ENCODE measurements at places on chromosomes 4 and X. TPM values are rescaled to one million over a fixed set of nuclear protein-coding genes. Genes with fewer than 3 reads are reported as not detected.
A peak's percentile ranks its signal among the peaks of the same experiment; 100 is the strongest.

DNA sequence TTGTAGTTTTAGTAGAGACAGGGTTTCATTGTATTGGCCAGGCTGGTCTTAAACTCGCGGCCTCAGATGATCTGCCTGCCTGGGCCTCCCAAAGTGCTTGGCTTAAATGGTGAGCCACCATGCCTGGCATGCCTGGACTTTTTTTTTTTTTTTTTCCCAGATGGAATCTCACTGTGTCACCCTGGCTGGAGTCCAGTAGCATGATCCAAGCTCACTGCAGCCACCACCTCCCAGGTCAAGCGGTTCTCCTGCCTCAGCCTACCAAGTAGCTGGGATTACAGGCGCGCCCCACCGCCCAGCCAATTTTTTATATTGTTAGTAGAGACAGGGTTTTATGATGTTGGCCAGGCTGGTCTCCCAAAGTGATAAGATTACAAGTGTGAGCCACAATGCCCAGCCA, 8.4 kb downstream of the UBE2K start:
- DNase-seq = no peak

DNA sequence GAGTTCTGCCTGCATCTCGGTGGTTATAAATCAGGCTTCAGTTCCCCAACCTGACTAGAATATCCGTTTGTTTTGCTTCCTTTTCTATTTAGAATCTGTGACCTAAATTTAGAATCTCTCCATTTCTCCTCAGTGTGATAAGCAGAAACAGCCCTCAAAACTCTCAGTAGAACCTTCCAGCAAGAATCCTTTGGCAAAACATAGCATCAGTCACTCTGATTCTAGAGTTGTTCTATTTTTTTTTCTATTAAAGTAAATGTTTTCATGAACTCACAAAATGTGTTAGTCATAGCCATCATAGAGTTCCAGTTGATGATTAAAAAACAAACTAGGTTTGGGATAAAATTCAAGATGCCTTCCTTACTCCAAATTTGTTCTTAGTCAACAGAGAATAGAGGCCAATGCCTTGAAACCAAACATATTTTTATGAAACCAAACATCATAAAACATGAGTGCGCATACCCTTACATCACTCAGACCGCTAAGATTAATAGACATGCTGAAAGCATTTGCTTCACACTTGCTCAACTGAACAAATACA, 13.2 kb upstream of the C1QTNF7 start:
- no peak for DNase-seq

- no peak for DNase-seq
These were observed 66.0 kb downstream of the CAMK2D start for GRCh38 chr4:113695328-113696169.

GRCh38 chr4:3656416-3657356, 109.5 kb upstream of the ADRA2C start:
- no peak for DNase-seq

GRCh38 chr4:40812386-40812785, 62.6 kb downstream of the NSUN7 start:
- no peak for DNase-seq

DNA sequence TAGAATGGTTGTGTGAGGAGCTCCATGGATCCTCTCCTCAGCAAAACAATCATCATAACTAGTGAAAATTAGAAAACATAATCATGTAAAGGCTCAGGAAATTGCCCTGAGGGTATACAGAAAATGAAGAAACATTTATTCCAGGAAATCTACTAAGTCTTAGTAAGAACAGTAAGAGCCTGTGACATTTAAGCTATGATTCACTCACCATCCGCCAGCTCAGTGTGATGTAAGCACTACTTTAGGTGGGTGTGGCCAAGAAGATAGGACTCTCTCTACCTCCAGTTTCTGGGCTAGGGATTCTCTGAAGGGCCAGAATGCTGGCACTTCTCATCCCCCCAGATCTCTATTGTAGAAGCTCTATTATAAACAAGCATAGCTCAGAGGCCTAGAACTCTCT, 147.5 kb downstream of the DLG3 start:
- DNase-seq = no peak

GRCh38 chrX:38166478-38167083, 54.1 kb downstream of the SRPX start:
- no peak for DNase-seq

DNA sequence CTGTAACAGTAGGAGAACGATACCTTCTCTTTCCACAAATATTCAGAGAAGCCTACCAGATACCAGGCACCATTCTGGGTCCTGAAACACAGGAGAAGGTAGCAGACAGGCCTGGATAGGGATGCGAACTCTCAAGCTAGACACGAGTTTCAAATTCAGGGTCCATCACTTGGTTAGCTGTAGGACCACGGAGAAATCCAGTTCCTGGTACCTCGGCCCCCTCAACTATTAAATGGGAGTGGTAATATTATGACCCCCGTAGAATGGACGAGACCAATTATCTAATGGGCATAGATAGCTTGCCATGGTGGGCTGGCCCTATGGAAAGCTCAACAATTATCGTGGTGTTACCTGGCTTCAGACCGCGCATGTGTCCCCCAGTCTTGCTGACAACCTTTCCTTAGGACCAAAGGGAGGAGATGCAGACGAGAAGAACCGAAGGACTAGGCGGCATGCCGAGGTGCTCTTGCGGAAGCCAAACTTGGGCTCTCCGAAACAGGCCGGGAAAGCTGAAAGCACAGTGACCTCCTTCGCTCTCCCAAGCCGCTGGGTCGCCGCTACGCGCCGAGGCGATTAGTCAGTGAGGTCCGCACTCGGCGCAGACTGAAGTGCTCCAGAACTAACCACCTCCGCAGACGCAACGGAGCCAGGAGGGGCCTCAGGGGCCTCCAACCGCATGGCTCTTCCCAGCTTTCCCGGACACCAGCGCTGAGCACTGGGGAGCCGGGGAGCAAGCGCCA, 19.6 kb downstream of the NKX3-2 start:
- no peak for DNase-seq

DNA sequence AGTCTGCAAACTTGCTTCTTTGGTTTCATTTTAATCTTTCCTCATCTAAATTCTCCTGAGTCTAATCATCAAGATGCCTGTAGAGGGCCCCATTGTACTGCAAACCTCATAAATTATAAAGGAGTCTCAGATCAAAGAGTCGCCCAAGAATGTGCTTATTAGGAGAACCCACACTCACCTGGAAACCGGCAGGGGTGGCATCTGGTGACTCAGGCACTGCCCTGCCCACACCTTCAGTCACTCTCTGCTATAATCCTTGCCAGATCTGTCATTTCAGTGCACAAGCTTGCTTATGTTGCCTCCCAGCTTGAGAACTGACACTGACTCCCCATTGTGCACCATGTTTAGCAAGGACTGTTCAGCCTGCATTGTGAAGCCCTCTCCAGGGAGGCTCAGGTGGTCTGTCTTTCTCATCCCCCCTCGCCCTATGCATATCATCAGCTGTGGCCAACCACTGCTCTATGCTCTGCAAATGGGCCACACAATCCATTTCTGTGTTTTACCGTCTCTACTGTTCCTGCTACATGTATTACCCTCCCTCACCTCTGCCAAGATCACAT, 12.4 kb downstream of the EPGN start:
- DNase-seq = peak; percentile 70

Gene TAF7L
- total RNA-seq = not detected

GRCh38 chrX:63349307-63349706, 1.8 kb downstream of the SPIN4 start:
- no peak for DNase-seq

- no peak for DNase-seq
These were observed 4.0 kb downstream of the ING2 start for GRCh38 chr4:183508697-183509335.

- DNase-seq = no peak
These were observed 56.9 kb downstream of the ACOX3 start for GRCh38 chr4:8383451-8384160.

Gene NDUFC1
- 52.9 TPM for total RNA-seq

DNA sequence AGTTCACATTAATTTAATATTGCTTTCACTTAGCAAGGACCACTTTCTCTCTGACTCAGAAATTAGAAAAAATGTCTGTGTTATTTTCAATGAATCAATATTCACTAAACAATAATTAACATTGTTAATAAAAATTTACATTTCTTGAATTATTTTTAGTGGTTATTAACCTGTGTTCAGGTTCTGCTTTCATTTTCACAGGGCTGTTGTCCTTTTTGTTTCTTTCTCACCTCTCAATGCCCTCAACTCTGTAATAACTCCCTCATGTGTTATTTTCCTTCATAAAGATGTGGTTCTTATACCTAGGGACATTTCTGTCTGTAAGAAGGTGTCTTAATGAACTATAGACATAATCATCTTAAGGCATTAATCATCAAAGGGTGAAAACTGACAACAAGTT, 43.1 kb upstream of the PRR27 start:
- no peak for DNase-seq

DNA sequence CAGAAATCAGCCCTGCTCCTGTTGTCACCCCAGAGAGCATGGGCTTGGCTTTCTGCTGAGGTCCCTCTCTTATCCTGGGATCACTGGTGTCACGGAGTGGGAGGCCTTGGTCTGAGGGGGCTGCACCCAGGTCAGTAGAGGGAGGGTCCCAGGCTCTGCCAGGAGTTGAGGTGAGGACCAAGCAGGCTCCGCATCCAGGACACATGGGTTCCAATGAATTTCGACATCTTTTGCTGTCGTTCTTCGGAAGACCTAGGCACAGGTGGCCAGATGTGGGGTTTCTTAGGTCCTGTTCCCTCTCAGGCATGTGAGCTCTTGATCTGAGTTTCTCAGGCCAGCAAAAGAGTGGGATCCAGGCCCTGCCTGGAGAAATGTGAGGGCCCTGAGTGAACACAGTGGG, 10.0 kb downstream of the MAGEA4 start:
- no peak for DNase-seq

- DNase-seq = no peak
These were observed 5.8 kb downstream of the AGA start for GRCh38 chr4:177436456-177436855.

DNA sequence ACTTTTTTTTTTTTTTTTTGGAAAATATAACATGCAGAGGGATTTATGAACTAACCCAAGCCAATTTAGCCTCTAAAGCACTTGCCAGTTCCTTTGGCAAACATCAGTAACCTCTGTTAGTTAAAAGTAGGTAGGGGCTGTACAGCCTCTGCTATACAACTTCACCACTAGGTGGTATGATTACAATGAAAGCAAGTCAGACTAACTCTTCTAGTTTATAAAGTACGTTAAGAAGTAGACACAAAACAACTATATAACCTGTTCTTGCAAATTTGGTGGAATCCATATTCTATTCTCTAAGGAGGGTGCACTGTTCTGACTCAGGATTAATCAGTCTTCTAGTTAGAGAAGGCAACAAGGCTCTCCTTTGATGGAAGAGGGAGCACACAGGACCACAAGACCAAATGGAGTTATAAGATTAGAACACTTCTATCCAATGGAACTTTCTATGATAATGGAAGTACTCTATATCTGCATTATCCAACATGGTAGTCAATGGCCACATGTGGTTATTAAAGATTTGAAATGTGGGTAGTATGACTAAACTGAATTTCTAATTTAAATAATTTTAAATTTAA, 12.8 kb downstream of the AIMP1 start:
- DNase-seq = no peak

- DNase-seq = no peak
These were observed 37.2 kb downstream of the ABLIM2 start for GRCh38 chr4:8121292-8122015.

Gene NAT8L
- 0.46 TPM for total RNA-seq

DNA sequence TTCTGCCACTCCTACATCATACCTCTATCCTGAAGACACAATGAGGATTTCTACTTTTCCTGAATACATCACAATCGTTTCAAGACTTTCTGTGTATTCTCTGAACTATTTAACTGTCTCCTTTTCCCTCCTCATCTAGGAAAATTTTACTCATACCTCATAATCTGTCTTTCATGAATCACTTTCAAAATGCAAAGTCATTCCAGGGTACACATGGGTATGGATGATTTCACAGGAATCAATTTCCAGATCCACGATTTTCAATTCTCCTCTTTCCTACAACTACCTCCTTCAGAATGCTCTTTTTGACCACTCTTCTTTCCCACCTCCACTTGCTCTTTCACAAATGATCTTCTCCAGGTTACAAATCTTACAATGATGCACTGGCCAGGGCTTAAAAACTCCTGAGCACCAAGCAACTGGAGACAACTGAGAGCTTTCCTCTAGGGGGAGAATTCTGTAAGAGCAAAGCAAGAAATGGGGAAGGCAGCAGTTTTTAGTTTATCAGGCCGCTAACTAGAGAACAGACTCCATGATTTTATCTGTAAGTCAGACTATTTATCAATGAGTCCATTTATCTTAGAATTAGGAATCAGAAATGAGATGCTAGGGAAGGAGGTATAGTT, 116.4 kb downstream of the PPP3CA start:
- DNase-seq = no peak

GRCh38 chr4:107760281-107760947, 40.4 kb upstream of the PAPSS1 start:
- no peak for DNase-seq

Gene HSFX3
- not detected for total RNA-seq

DNA sequence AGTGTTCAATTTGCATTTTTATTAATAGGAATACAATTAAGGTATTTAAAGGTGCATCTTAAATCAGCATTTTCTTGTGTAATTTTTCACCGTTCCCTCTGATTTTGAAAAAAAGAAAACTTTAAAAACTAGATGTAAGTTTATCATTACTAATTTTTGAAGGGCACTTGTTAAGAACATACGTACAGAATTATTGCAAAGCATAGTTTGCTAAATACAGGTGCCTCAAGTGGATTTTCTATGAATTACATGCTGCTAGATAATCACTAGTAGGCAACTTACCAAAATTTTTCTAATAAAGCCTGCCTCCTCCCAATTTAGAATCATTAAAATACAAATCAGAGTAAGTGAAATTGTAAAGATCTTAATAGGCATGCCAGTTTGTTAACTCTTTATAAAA, 8.5 kb downstream of the CNKSR2 start:
- no peak for DNase-seq

Gene FGD1
- 3.7 TPM for total RNA-seq

DNA sequence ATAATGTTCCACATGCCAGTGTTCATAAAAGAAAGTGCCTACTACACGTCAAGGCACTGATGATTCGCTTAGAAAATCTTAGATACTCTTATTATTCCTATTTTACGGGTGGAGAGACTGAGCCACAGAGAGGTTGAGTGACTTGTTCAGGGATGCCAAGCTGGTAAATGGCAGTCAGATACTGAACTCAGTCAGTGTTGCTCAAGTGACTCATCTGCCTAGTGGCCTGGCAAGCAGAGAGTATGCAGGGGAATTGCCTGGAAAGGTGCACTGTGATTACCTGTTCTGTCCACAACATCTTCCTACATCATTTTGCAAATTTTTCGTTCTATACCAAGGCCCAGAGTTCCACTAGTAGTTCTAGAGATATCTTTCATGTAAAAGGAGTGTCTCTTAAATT, 68.4 kb downstream of the RAPGEF2 start:
- no peak for DNase-seq

- DNase-seq = no peak
These were observed 95.7 kb upstream of the IL15 start for GRCh38 chr4:141540643-141541042.

- no peak for DNase-seq
These were observed 91.8 kb downstream of the CCNG2 start for GRCh38 chr4:77248805-77249204.

GRCh38 chr4:61596606-61597340, 396.6 kb downstream of the ADGRL3 start:
- no peak for DNase-seq

- no peak for DNase-seq
These were observed 11.3 kb downstream of the CACNA1F start for GRCh38 chrX:49221868-49222267.

- no peak for DNase-seq
These were observed 38.2 kb upstream of the OCIAD2 start for GRCh38 chr4:48944756-48945241.
